GM19239 (cell line): ENCODE measurements at places on chromosomes 6 and 20.

- DNase-seq = no peak
Measured at GRCh38 chr20:16555754-16556153, 17.5 kb downstream of the KIF16B start.

DNA sequence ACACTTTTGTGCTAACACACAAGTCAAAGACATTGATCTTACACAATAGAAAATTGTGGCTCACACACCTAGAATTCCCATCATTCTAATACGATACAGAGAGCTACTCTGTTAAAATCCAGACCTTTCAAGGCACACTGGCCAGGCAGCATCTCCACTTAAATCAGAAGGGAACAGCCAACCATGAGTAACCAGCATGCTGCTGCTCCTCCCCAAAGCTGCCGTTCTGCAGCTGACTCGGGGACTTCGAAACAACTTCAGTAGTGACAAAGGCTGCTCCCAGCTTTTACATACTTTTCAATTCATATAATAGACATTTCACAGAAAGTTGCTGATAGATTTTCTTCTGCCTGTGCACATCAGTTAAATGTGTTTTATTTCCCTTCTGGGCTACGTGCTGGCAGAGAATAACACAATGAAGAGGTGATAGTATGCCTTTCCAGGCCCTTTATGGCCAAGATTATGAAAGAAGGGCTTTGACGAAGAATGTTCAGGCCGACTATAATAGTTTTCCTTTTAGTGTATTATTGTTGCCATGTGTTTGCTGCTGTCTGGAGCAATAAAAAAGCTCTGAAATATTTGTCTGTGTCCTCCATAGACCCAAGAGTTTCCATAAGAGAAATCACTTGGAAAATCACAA is 159.0 kb downstream of the GMDS start:
- no peak for DNase-seq

GRCh38 chr6:28802417-28803336 is 121.1 kb downstream of the TRIM27 start:
- DNase-seq = no peak

GRCh38 chr6:22326500-22326899 is 29.7 kb upstream of the PRL start:
- DNase-seq = no peak

DNA sequence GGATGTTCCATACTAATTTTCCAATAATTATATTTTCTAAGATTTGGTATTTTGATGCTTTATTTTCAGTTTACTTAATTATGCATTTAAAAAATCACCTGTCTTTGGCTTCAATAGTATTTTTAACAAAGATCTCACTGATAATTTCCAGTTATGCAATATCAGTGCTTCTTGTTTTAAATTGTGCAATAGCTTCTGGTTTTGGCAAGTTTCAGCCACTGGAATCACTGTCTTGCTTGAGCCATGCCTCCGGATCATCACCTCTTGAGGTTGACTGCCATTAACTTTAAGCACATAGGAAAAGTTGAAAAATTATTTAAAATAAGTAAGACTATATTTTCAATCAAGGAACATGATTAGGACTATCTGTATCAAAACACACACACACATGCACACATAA is 1242.1 kb downstream of the HACE1 start:
- DNase-seq = no peak

DNA sequence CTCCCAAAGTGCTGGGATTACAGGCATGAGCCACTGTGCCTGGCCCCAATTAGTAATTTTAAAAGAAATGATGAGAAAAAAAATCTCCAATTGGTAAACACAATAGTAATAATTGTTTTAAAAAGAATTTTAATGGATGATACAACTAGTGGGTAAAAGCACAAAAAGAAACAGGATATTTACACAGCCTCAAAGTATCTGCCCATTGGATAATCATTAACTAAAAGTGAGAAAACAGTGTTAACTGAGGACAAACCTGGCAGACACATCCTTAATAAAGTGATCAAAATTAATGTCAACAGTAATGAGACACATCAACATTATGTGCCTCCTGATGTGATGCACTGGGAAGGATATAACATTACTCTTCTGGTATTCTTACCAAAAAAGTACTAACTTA is 24.5 kb downstream of the DTNBP1 start:
- DNase-seq = no peak

DNA sequence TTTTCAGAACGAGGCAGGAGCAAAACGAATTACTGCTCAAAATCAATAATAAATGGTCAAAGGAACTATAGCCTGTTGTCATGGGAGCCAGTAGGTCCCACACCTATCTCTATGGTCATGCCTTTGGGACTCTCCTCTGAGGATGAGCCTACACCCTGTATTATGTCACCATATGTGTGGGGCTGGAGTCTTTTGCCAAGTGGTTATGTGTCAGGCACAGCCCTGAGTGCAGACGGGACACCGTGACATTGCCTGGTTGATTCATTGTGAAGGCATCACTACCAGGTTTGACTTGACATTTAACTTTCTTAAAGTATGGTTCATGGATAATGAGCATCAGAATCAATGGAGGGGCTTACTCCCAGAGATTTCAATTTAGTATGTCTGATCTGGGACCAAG is 23.6 kb downstream of the BMP6 start:
- DNase-seq = no peak

GRCh38 chr6:89853068-89853467 is 23.4 kb downstream of the CASP8AP2 start:
- DNase-seq = no peak

- no peak for DNase-seq
Measured at GRCh38 chr6:37830225-37830624, 10.7 kb downstream of the ZFAND3 start.

DNA sequence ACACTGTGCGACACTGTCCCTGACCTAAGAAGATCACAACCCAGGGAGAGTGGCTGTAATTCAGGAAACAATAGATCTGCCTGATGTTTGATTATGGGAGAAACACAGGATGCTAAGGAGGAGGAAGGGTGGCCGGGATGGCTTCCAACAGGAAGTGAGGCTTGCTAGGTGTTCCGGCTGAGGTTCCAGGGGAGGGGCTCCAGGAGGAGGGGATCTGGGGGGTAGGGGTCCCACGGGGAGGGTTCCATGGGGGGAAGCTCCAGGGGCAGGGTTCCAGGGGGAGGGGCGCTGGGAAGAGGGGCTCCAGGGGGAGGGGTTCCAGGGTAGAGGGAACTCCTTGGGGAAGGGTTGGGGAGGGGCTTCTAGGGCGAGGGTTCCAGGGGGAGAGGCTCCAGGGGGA is 48.6 kb downstream of the DAAM2 start:
- DNase-seq = no peak

DNA sequence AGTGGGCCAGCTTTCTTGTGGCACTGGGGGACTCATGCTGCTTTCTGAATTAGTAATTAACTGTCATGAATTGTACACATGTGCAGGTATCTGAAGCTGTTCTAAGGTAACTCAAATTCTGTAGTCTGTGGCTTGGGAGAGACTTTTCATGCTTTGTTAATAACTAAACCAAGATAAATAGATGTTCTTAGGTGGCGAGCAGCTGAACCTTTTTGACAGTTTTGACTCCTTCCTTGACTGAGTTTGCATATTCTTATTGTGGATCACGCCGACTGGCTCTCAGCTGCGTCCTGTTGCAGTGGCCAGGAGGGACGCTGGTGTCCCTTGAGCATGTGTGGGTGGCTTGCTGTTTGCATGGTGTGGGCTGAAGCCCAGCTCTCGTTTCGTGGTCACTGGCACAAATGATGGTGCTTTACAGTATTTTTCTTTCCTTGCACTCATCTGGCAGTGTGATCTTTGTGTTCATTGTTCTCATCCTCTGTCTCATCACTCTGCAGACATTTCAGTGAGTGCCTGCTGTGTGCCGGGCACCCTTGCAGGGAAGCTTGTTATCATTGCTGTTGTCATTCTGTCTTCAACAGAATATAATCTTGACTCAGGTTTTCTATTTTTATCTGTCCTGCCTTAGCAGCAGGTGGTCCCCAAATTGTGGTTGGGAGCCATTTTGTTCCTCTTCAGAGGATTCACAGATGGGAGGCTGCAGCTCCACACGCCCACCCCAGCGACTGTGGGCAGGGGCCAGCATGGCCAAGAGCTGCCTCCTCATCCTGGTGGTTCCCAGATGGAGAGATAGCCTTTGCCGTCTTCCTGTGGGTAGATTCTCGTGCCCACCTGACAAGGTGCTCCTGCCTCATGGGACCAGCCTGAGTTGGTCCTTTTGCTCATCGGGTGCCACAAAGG is 39.6 kb downstream of the DUSP22 start:
- peak; percentile 69 for DNase-seq
